ENCODE measurements at places on chromosomes 1 and 21. TPM values are rescaled to one million over a fixed set of nuclear protein-coding genes. Genes with fewer than 3 reads are reported as not detected.

ZMYND12 gene
- 0.23 TPM for total RNA-seq

FMOD gene
- total RNA-seq = not detected

FCRLB gene
- total RNA-seq = 0.72 TPM

SPRR2B gene
- total RNA-seq = not detected

- H3K4me3 ChIP-seq = no peak overlapping the region
- H3K36me3 ChIP-seq = no peaks in the 10 kb centered on the region
- no peaks in the 10 kb centered on the region for H3K27me3 ChIP-seq
- H3K27ac ChIP-seq = no peak overlapping the region
- H3K4me1 ChIP-seq = peaks cover 17% of the 10 kb centered on the region
Observed at GRCh38 chr1:2085080-2085479, 34.9 kb downstream of the PRKCZ start.

DNA sequence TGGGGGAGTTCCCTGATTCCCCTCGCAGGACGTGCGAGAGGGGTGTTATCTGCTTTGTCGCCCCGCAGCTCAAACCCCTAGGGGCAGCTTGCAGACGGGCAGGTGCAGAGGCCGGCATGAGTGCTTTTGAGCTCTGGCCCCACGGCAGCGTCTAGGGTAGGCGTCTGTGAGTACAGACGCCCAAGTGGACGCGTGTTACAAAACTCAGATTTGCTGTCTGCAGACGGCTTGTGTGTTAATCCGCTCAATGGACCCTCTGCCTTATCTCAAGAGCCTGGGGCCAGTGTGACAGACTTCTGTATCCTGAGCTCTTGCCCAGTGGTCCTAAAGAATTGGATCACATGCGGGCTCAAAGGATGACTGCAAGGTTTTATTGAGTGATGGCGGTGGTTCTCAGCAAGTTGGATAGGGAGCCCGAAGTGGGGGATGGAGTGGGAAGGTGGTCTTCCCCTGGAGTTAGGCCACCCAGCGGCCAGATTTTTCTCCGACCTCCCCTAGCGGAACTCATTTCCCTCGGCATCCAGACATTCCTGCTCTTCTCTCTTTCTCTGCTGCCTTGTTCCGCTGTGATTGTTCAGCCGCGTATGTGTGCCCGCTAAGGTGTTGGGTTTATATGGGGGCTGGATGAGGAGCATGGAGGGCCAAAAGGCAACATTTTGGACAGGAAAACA lies 9.4 kb downstream of the CFHR4 start:
- no peak overlapping the region for H3K27ac ChIP-seq
- no peaks in the 10 kb centered on the region for H3K36me3 ChIP-seq
- no peaks in the 10 kb centered on the region for H3K27me3 ChIP-seq
- H3K4me3 ChIP-seq = peak overlapping the region; percentile 56

DNA sequence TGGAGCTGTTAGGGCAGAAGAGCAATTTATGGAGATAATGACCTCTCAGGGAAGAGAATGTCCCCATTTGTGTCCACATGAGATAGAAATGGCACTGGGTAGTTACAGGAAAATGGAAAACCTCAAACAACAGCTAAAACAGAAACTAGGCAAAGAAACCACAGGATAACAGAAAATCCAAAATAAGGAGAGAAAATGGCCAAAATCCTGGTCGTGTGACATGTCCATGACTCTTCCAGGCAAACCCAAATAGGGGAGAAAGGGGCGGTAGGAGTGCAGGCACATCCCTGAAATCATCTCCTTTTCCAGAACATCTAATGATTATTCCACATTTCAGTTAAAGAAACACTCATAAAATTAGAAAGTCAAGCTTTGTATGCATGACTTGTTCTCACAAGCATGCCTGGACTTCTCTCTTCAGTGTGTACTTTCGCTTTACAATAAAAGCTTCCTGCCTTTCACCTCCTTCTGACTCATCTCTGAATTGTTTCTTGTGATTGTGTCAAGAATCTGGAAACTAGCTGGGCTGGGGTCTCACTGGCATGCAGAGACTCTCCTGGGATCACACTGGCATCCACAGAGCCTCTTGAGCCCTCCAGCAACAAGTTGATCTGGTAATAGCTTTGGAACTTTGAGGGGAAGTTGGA lies 171.4 kb upstream of the ZP4 start:
- peak overlapping the region; percentile 52 for H3K27ac ChIP-seq
- peaks cover 23% of the 10 kb centered on the region for H3K4me1 ChIP-seq
- H3K4me3 ChIP-seq = peak overlapping the region; percentile 30
- H3K27me3 ChIP-seq = no peaks in the 10 kb centered on the region
- peak; percentile 81 for DNase-seq

GRCh38 chr1:110209715-110210603 lies at the start of gene KCNC4:
TSS of gene KCNC4 (plus strand) at chr1:110210314. CDS start at chr1:110211500, 1,186 bp downstream.
- peaks cover 38% of the 10 kb centered on the region for H3K27me3 ChIP-seq
- H3K27ac ChIP-seq = no peak within 1 kb of the TSS
- DNase-seq = peak; percentile 63
- H3K4me3 ChIP-seq = peak within 1 kb of the TSS; percentile 52
- H3K36me3 ChIP-seq = no peaks in the 10 kb centered on the region

DNA sequence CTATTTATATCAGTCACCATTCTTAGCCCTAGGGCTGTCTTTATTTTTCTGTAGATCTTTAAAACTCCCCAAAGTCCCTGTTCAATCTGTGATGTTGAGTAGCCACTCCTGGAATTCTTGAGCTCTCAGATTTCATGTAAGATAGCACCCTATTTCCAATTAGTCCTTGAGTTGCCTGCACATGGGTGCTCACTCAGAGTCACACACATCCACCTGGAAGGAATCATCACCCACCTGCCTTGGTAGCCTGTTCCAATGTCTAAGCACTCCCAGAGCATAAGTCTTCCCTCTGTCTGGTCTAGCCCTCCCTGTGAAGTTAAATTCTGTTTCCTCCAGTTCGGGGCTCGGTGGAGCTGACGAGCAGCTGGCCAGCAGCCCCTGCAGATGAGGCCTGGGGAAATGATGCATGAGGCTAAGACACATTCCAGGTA lies 14.7 kb upstream of the ATF3 start:
- no peak overlapping the region for H3K27ac ChIP-seq
- peaks cover 16% of the 10 kb centered on the region for H3K4me1 ChIP-seq
- H3K27me3 ChIP-seq = no peaks in the 10 kb centered on the region
- DNase-seq = no peak

DNA sequence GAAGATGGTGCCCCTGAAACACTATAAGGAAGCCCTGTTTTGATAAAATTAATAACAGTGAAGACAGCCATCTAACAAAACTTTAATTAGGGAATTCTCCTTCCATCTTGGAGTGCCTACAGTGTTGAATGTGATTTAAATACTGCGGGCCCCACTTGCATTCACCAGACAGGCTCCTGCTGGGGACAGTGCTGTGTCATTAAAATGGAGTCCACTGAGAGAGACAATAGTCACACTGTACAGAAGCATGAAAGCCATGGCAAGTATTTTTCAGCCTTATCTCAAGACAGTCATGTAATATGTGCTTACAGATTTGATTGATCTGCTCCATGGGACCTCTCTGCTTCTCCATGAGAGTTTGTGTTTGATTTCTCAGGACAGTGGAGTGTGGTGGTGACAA lies 29.7 kb upstream of the ZBTB18 start:
- no peaks in the 10 kb centered on the region for H3K27me3 ChIP-seq
- H3K4me3 ChIP-seq = no peak overlapping the region
- no peak for DNase-seq
- no peak overlapping the region for H3K27ac ChIP-seq

DNA sequence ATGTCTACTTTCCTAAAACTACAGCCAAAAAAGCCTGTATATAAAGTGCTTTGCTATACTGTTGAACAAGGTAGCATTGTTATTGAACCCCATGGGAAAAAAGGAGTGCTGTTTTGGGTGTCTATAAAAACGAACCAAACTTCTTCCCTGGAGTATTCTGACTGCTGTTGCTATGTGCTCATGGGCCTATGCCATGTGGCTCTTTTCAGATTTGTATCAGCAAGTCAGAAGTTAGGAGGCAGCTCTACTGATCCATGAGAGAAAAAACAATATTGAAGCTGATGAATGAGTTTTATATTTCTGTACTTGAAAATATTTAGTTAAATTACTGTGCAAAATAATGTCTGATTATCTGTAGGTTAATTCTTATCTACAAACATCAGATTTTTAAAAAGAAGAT lies 66.5 kb downstream of the ADGRL2 start:
- H3K4me3 ChIP-seq = no peak overlapping the region
- H3K36me3 ChIP-seq = no peaks in the 10 kb centered on the region
- no peaks in the 10 kb centered on the region for H3K27me3 ChIP-seq
- no peaks in the 10 kb centered on the region for H3K4me1 ChIP-seq
- no peak for DNase-seq
- no peak overlapping the region for H3K27ac ChIP-seq

DNA sequence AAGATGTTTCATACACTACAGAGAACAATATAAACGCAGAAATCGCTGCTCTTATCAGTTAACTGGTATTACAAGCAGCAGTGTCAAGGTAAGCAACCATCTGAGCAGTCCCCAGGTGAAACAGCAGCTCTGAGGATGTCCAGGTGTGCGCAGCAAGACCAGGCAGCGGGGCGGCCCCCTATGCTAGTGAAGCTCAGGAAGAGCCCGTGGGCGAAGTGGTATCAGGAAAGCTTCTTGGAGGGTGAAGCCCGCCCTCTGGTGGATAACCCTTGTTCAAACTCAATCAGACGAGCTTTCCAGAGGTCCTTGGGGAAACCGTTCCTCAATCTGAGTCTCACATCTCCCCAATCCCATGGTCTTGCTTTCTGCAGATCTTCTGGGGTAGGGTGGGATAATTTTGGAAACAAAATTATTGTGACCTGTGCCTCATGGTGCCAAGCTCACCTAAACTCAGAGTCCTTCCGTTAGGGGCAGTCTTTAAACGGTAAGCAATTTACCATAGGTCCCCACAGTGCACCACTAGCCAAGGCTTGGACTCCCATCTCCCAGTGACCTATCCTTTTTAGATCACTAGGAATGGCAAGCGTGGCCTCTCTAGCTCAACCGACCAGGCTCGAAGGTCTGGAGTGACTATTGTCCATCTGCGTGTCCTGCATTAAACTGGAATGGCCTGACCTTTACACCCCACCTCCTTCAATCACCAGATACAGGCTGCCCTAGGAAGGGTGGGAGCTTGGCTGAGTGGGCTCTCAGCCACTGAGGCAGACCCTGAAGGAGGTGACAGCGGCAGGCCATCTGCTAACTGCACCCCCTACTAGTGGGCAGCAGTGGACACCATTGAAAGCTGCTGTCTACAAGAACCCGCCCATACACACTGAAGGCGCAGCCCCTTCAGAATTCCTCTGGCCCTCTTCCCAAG lies 13.6 kb upstream of the FAM110D start:
- no peak overlapping the region for H3K4me3 ChIP-seq
- DNase-seq = peak; percentile 53
- no peak overlapping the region for H3K27ac ChIP-seq

- H3K27ac ChIP-seq = no peak overlapping the region
- H3K4me1 ChIP-seq = peaks cover 3% of the 10 kb centered on the region
- H3K4me3 ChIP-seq = no peak overlapping the region
- H3K36me3 ChIP-seq = no peaks in the 10 kb centered on the region
- peak; percentile 54 for DNase-seq
Observed at GRCh38 chr1:167273027-167273800, 52.5 kb downstream of the POU2F1 start.

DNA sequence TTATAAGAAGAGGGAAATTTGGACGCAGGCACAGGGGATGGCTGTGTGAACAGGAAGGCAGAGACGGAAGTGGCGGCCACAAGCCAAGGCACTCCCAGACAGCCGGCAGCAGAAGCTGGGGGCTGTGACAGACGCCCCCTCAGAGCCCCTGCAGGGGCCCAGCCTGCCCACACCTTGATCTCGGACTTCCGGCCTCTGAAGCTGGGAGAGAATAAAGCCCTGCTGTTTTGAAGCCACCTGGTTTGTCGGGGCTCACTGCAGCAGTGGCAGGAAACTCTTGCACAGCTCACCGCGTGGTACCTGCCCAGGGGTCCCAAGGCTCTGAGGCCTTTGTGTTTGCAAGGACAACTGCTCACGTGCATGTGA lies 13.7 kb downstream of the MEGF6 start:
- peaks cover 2% of the 10 kb centered on the region for H3K27me3 ChIP-seq
- no peak overlapping the region for H3K4me3 ChIP-seq
- DNase-seq = no peak
- H3K4me1 ChIP-seq = peaks cover 4% of the 10 kb centered on the region
- no peak overlapping the region for H3K27ac ChIP-seq

- H3K27me3 ChIP-seq = no peaks in the 10 kb centered on the region
- DNase-seq = peak; percentile 46
- H3K36me3 ChIP-seq = peaks cover 9% of the 10 kb centered on the region
- peak overlapping the region; percentile 89 for H3K27ac ChIP-seq
Observed at GRCh38 chr21:32770871-32771523, 558 bp downstream of the PAXBP1 start.

DNA sequence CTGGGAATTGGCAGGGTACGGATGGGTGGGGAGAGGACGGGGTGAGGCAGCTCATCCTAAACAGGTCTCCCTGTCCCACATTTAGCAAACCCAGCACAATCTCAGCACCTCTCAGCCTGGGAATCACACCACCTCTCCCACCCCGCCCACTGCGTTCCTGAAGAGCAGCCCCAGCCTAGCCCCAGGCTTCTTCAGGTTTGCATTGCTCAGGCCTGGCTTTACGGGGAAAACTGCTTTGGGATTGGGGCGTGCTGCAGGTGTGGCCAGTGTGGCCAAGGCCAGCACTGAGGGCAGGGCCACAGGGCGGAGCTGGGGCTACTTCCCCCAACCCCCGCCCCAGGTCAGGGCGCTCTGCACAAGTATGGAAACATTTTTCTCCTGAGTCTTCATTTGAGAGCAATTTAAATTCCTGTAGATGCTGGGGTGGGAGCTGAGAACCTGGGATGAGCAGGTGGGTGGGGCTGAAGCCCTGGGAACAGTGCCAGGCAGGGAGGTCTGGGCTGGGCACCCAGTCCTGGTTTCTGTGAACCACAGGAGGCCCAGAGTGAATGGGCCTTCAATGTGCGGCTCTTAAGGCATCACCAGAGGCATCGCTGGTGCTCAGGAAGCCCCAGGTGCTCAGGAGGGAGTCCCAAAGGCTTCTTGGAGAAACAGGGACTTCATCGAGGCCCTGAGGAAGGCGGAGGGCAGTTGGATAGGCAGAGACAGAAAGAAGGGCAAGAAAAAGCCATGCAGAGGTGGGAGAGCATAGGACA lies 24.1 kb downstream of the TNNT2 start:
- H3K4me1 ChIP-seq = no peaks in the 10 kb centered on the region
- DNase-seq = no peak
- no peak overlapping the region for H3K4me3 ChIP-seq
- H3K36me3 ChIP-seq = no peaks in the 10 kb centered on the region
